Caki2 (cell line): ENCODE measurements at places on chromosomes 5 and 9. TPM values are rescaled to one million over a fixed set of nuclear protein-coding genes. Genes with fewer than 3 reads are reported as not detected.
A peak's percentile ranks its signal among the peaks of the same experiment; 100 is the strongest.

DNA sequence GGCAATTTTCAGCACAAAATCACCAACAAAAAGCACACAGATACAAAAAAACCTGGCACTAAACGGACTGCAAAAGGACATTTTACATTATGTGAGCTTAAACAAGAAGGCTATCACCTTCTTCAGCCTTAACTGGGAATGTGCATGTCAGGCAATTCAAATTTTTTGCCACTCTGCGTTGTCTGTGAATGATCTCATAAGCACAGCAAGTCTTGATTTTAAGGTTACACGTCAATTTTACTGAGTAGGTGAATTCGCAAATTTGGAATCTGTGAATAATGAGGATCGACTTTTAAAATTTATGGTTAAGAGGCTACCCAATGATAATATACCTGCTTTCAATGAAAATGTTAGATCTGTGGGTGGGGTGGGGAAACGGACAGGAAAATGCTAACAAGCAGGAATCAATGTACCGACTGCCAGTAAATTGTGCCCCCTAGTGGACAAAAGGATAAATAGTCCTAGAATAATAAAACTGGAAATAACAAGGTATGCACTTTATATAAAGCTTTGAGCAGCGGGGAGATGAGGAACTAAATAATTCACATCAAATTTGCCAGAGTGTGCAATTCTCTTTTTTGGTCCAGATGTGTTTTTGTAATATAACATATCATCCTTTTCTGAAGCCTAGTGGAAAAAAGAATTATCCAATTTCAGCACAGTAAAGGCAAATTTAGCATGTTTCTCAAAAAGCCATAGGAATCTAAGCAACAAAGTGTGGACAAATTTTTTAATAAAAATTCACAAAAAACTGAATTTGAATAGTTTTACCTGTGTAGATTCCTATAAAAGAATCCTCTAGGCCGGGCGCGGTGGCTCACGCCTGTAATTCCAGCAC lies 20.5 kb downstream of the EQTN start:
- DNase-seq: peak; percentile 32

GRCh38 chr5:95887977-95888376 lies 65.5 kb upstream of the GLRX start:
- no peak for DNase-seq

DNA sequence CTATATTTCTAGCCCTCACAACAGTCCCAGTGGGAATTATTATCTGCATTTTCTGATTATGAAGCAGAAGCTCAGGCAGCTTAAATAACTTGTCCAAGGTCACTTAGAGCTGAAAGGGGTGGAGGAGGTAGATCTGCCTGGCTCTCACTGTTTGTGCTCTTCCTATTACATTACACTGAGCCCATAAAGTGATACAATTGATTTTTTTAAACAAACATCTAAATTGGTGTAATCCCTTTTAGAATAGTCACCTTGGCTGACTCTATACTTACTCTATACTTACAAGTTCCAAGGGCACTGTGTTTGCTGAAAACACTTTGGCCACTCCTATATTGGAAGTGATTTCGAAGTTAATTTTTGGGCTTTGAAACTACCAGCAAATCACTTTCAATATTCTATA lies 144.7 kb downstream of the APBA1 start:
- DNase-seq: no peak

DNA sequence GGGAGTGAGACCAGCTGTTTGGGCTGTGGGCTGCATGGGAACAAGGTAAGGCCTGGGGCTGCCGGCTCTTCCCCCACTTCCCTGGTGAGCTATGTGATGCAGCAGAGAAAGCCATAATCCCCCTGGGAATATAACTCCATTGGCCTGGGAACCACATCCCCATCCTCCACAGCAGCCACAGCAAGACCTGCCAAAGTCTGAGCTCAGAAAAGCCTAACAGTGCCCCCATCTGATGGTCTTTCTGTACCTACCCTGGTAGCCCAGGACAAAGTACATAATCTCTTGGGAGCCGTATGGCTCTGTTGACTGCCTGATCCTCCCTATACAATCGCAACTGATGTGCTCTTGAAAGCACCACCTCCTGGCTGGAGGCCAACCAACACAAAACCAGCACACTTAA lies 432.6 kb downstream of the CDH18 start:
- DNase-seq: no peak

GRCh38 chr5:99010294-99010693 lies 81.5 kb upstream of the CHD1 start:
- no peak for DNase-seq

GRCh38 chr9:80605793-80606192 lies 1034.0 kb downstream of the TLE4 start:
- DNase-seq: no peak

DNA sequence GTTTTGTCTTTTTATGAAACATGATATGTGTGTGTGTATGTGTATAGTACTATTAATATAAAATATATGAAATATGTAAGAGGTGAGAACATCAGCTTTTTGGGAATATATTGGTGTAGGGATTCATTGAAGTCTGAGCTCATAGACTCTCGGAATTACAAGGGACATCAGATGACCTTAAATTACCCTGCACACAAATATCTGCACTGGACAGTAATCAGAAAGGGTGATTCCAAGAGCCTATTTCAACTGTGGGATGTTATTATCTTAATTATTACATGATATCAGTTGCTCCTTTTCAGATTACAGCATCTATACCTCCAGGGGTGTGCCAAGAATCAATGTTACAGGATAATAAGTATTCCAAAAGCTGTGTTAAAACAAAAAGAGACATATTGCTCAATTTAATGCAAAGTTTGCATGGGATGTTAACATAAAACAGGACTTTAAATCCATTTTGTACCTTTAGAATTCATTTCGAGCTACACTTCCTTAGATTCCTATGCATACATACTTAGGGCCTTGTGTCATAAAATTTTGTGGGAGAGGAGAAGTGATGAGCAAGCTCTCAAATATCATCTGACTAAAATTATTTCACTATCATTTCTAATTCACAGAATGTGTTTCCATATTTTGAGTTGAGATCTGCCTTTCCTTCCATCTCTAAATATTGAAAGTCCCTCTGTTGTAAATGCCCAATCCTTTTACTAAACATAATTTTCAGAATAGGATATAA lies 365.2 kb downstream of the BRINP1 start:
- DNase-seq: no peak

GRCh38 chr5:10278658-10279279 lies 28.7 kb downstream of the CCT5 start:
- no peak for DNase-seq

DNA sequence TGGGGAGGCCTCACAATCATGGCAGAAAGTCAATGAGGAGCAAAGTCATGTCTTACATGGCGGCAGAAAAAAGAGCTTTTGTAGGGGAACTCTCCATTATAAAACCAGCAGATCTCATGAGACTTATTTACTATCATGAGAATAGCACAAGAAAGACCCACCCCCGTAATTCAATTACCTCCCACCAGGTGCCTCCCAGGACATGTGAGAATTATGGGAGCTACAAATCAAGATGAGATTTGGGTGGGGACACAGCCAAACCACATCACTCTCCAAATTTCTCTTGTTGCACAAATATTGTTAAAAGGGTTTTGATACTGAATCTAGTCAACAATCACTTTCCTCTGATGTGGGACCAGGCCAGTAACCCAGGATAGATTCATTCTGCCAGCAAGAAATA lies 1176.1 kb downstream of the CDH9 start:
- DNase-seq: no peak

DNA sequence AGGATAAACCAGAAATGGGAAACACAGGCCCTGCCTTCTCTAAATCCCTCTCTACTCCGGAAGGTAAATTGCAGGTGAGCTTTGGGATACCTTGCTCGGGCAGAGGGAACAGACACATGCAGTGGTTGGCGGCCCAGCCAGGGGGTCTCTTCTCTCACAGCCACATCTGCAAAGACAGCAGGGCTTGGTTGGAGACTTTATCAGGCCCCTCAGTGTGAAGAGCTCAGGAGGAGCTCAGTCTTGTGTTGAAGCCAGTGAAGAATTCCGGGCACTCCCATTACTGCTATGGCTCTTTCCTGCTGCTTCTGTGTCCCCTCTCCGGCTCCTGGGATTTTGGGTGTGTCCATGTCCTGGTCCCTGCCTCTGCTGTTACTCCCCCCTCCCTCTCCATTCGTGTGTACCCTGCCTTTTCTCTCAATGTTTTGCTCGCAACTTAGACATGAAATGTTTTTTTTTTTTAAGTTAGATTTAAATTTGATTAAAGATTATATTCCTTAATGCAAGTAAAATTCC lies 99.8 kb downstream of the TRIO start:
- no peak for DNase-seq

DNA sequence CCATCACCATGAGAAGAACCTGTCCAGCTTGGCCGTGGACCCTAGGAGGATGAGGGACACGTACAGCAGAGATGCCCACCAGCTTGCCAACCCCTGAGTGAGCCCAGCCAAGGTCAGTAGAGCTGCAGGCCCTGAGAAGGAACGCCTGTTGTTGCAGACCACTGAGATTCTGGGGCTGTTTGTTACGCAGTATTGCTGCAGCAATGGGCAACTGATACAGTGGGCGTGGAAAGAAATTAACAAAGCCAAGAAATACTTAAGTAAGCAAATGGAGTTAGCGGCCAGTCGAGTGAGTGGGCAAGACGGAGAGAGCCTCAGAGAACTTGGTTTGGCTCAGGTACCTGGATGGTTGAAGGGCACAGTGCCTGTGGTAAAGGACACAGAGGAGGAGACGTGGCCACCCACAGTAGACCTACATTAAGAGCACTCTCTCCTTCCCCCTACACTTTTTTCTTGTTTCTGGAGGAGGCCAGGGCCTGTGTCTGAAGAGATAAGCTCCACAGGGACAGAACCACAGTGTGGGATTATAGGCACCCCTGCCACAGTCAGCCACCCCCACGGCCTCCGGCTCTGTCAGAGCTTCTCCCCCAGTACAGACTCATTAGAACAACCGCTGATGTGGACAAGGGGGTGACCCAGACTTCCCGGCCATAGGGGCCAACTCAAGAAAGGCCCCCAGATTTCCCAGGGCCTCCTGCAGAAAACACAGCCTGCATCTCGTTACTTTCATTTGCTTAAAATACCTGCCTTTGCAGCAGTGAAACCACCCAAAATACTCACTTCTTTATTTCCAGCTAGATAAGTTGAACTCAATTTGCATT lies 40.1 kb upstream of the GRHPR start:
- DNase-seq: no peak

- no peak for DNase-seq
Measured at GRCh38 chr5:9533562-9534364, 12.1 kb downstream of the SEMA5A start.

The PCDHA10 gene
- total RNA-seq: 0.03 and 0.06 TPM in 2 replicates

The SLC6A3 gene
- total RNA-seq: not detected in 2 replicates

The MEGF10 gene
- total RNA-seq: not detected in 2 replicates

The LAMC3 gene
- 9.6 and 15.2 TPM in 2 replicates for total RNA-seq

The RGS14 gene
- 97.6 and 107 TPM in 2 replicates for total RNA-seq

The CTNND2 gene
- total RNA-seq: not detected in 2 replicates

The ITK gene
- not detected in 2 replicates for total RNA-seq

The GZMA gene
- total RNA-seq: not detected in 2 replicates
